Astrocyte of the cerebellum (primary cell): ENCODE measurements at places on chromosomes 13 and 19.

DNA sequence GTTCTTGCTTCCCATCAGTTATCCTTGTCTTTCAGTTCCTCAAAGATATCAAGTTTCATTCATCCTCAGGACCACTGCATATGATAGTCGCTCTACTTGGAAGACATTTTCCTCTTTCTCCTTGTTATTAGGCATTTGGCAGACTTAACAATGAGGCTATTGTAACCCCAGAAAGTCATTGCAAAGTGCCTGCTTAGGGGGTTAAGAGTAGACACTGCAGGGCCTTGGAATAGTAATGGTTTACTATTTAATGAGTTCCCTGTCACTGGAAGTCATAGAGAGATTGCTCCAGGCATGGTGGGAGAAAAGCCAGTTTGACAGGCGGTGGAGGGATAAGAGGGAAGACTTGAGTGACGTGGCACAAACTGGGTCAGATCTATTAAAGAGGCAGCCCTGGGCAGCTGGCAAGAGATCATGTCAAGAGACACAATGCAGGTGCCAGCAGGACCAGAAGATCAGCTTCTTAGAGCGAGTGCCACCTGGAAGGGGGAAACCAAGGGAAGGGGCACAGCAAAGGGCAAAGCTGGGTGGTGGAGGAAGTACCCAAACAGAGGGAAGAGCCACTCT, 16.8 kb upstream of the CPB2 start:
- no peak for DNase-seq

GRCh38 chr19:40445780-40446262, 1.7 kb upstream of the SERTAD3 start:
- DNase-seq = no peak

- no peak for DNase-seq
Observed at GRCh38 chr13:50914176-50914700, 4.6 kb downstream of the RNASEH2B start.

- DNase-seq = no peak
Observed at GRCh38 chr13:98986226-98986846, 8.5 kb upstream of the DOCK9 start.
